Skeletal muscle cell (primary cell): ENCODE measurements at places on chromosomes 7 and 10.

DNA sequence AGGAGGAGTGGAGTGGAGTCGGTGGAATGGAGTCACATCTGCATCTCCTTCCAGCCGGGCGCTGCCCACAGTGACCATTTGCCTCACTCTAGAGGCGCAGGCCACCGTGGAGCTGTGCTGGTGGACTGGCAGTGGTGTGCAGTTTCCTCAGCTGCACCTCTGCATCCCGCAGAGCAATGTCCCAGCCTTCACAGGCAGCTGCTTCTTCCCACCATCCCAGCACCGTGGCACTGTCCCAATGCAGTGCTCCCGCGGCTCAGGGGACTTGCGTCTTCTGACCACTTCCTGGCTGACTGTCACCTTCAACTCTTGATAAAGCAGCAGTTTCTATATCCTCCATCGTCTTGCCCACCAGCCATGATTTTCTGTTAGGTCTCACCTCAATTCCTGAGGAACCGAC lies 90.3 kb upstream of the SFMBT2 start:
- DNase-seq = no peak

DNA sequence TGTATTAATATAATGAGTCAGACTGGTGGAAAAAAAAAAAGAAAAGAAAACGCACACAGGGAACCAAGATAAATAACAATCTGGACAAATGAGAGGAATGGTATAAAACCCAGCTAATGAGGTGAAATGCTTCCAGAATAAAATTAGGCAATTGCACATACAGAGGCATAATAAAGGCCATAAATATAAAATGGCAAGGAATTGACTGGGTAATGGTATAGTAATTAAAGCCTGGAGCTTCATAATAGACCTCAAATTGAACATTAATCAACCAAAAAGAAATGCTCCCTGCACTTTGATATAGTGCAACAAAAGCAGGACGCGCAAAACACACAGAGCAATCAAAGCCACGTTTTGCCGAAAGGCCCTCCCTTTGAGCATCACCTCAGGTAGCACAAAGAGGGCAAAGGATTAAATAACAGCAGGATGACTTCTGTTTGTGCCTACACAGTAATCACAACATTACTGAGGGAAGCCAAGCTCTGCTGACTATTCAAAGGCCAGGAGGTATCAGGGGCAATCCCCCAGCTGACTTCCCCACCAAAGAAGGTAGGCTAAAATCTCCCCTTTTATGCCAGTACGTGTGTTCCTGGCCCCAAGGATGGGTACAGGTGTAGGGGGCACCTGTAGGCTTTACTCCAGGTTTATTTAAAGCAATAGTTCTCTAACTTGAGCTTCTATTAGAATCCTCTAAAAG lies 343.7 kb downstream of the ELMO1 start:
- DNase-seq = no peak

DNA sequence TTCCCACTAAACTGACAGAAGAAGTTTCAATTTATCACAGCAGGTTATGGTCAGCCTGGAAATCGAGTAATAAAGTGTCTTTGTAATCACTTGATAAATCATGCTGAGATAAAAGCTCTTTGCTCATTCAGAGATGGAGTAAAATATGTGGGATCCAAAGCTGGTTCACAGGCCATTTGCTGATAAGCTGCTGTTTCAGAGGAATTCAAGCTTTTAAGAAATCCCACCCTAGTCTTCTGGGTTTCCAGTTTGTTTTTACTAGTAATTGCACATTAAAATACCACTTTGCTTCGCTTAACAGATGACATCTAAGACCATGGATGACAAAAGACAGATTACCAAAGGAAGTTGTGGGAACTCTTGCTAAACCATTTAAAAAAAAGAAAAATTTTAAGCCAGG lies 37.4 kb upstream of the CDK6 start:
- DNase-seq = no peak

- peak; percentile 39 for DNase-seq
Observed at GRCh38 chr10:74008212-74008731, 10.4 kb downstream of the VCL start.

DNA sequence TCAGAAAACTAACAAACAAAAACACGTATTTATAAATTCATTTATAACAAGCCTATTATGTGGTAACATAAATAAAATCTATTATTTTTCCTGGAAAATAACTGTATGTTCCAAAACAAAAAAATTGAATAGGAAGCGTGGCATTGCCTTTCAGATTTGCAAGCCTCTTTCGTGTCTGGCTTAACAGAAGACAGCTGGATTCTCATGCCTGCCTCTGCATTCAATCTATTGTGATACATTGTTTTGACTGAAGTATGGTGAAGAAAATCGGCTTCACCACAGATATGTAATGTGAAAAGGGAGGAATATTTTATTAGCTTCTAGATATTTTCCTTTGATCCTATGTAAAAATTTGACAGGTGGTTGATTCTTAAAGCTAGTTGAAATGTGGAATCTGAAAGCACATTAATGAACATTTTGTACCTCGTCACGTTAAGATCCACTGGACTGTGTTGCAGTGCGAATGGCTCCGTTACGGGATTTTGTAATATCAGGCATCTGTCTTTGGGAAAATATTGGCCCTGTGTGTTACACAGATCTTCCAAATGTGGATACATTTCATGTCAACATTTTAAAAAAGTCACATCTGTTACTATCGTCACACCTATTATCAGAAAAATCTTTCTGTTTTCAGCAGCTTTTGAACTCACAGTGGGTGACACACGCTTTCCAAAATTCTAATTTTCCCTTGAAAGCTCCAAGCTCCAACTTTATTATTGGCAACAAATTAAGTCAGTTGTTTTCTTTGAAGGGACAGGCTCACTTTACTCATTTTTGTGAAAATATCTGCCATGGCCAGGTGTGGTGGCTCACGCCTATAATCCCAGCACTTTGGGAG lies 26.2 kb downstream of the PALD1 start:
- DNase-seq = no peak

- DNase-seq = peak; percentile 84
Observed at GRCh38 chr10:125231116-125231812, 70.9 kb upstream of the CTBP2 start.

DNA sequence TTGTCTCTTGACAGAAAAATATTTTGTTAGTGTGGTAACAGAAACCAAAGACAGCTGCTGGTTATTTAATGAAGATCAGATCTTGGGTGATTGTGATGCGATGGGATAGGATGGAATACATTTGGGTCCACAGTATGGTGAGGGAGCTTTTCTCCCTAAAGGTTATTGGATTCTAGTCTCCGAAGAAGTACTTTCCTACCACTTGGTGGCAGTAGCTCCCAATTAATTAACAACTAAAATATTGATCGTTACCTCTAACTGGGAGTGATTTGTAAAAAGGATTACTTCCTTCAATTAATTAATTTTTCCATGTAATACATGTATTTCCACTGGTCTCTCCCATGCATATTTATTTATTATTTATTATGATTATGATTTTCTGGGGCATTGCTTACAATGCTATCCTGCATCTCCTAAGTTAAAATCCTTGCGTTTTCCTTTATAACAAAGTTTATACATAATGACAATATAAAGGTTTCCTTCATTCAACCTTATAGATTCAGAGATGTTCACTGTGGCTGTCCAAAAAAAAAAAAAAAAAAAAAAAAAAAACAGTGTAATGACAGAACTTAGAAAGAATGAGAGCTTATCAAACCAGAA lies 25.6 kb downstream of the TMEM196 start:
- DNase-seq = no peak
